Right kidney (tissue), 9 donors: ENCODE measurements at places on chromosomes 5 and 9.

- no peak for DNase-seq
These were observed 40.6 kb downstream of the USP20 start for GRCh38 chr9:129875687-129876395.

GRCh38 chr5:51034222-51034901 is 348.9 kb upstream of the ISL1 start:
- no peak for DNase-seq

- peak; percentile 35 for DNase-seq
These were observed 142.1 kb upstream of the ADAMTSL1 start for GRCh38 chr9:18331808-18332209.

GRCh38 chr9:4020038-4020754 is 279.7 kb downstream of the GLIS3 start:
- DNase-seq = no peak

DNA sequence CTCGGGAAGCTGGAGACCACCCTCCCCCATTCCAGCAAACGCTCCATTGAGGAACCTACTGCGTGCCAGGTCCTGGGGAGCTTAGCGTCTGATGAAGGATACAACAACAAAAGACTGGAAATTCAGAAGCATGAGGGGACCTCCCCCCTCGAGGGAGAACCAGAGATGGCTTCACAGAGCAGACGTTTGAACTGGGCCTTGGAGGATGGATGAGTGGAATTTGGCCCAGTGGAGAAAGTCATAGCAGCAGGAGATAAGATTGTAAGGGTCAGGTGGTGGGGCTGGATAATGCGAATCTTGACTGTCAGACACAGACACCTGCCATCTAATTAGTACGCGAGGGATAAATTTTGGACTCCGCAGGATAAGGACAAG is 1.2 kb upstream of the SLC25A51 start:
- no peak for DNase-seq

- DNase-seq = peak; percentile 16
These were observed 229.4 kb downstream of the DMAC1 start for GRCh38 chr9:7570107-7570720.

- no peak for DNase-seq
These were observed 53.6 kb downstream of the ARHGAP26 start for GRCh38 chr5:142823806-142824205.

DNA sequence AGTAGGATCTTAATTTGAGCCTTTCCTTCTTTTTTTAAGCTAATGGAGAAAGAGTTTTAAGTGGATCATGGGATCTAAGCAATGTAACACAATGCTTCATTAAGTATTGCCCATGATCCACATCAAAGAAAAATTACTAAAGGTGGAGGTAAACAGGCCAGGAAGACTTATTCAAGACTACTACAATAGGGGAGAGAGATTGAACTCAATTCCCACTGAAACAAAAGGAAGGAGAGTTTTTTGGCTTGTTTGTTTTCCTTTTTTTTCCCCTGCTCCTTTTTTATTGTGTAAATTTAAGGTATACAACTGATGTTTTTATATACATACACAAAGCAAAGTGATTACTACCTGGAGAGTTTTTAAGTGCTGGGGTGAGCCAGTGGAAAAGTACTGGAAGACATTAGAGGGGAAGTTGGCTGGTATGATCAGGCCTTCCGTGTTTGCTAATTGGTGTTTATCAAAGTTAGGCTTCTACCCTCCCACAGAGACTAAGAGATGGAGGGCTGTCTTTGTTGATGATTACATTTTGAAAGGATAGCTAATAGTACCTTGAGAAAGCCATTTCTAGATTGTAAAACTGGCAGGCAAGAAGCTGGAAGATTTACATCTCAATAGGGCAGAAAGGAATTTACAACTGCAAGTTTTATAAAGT is 262.7 kb downstream of the CHSY3 start:
- no peak for DNase-seq

DNA sequence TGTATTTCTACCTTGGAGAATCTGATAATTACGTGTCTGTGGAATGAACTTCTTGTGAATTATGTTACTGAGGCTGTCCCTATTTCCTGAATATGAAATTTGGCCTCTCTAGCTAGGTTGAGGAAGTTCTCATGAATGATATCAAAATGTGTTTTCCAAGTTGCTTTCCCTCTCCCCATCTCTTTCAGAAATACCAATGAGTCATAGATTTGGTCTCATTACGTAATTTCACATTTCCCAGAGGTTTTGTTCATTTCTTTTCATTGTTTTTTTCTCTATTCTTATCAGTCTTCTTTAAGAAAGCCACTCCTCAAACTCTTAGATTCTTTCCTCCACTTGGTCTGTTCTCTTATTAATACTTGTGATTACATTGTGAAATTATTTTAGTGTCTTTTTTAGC is 923.8 kb upstream of the CDH9 start:
- no peak for DNase-seq

- no peak for DNase-seq
These were observed 95.7 kb downstream of the ARL15 start for GRCh38 chr5:54214722-54215121.

GRCh38 chr5:117681431-117682254 is 1107.0 kb upstream of the SEMA6A start:
- no peak for DNase-seq

DNA sequence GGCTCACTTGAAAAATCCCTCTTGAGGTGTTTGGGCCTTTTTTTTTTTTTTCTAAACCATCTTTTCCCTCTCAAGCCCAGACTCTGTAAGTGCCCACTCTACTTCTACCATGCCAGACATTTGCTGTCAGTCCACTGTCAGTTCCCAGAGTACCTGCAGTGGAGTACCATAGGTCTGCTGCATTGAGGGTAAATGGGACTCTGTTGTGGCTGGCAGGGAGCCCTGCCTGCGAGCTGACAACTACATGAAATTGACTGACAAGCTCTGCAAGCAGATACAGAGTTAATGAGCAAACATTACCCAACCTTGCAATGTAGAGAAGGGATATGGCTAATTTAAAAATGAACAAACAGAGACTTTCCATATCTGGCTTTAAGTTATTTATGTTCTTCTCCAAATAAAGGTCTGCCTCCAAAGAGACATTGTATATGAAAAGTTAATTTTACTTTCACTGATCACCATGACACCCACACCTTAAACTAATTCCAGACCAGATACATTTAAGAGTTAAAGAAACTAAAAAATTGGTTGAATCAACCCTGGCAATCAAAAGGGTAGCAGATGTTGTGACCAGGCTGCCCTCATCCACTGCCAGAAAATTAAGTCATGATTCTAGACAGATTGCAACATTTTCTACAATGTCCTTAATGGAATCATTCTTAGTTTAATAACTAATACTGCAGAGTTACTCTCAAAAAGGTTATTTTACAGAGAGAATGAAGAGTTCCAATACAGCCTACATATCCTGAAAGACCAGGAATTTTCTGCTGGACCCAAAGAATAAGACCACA is 100.4 kb upstream of the PAM start:
- no peak for DNase-seq

- DNase-seq = no peak
These were observed 176.0 kb downstream of the FGF18 start for GRCh38 chr5:171595401-171595800.

DNA sequence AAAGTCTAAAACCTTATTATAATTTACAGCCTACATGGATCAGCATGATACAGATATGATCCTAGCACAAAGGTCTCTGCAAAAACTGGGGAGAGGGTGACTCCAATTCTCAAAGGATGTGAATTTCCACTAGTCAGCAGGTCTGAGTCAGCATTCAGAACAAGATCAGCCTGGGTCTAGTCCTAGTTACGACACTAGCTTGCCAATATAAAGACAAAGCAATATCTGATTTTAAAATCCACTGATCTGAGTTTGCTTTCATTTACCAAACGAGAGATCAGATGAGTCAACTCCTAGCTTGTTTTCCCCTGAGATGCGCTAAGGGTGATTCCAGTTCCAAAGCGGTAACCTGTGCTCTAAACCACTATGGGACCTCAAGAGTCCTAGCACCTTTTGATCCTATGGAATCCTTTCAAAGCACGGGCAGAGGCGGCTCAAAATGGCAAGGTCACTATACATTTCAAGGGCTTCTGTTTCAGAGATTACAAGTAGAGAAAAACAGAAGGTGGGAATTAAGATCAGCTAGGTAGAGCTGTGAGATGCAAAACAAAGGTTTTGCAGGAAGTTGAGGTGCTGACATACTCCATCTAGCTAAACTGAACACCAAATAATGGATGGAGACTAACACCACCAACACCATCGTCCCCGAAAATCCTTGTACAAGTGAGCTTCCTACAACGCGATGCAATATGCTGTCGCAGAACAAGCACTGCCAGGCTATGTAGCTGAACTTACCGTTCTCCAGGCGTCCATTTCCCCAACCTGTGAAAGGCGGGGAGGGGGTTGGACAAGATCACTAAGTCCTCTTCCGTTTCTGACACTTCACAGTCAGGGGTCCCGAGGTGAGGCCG is 906 bp downstream of the SLC25A51 start:
- DNase-seq = no peak

GRCh38 chr9:69876981-69877380 is 56.4 kb downstream of the CFAP95 start:
- DNase-seq = no peak

DNA sequence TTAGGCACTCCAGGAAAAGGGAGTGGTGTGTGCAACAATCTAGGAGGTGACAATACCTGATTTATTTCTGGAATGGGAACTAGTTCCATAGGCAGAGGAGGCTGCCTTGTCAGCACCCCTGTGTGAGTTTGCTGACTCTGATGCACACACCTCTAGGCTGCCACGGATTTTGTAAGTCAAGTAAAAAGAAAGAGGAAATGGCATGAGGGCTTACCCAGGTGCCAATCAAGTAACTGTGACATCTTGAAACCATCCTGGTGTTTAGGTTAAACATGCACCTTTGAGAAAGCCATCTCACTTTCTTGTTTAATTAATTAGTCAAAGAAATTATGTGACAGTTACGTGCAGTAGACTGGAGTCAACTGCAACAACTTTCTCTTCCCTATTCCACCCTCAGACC is 32.3 kb upstream of the FAM81B start:
- DNase-seq = no peak

- no peak for DNase-seq
These were observed 125.0 kb upstream of the LPCAT1 start for GRCh38 chr5:1648806-1649205.

DNA sequence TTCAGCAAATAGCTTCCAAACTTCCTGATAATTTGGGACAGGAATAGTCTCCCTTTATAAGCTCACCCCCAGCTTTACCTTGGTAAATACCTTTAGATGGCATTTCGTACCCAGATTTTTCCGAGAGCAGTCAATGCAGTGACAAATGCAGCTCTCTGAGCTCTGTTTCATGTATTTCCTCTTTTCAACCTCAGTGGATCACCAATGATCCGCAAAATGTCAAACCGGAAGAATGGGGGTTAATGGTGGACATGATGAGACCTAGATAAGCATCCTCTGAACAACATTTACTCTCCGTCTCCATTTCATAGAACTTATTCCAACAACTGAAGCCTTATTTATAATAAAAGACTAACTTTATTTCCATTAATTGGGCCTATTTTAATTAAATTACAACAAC is 227.3 kb downstream of the MCTP1 start:
- no peak for DNase-seq

GRCh38 chr9:87684627-87685219 is 41.2 kb upstream of the CTSL start:
- no peak for DNase-seq

DNA sequence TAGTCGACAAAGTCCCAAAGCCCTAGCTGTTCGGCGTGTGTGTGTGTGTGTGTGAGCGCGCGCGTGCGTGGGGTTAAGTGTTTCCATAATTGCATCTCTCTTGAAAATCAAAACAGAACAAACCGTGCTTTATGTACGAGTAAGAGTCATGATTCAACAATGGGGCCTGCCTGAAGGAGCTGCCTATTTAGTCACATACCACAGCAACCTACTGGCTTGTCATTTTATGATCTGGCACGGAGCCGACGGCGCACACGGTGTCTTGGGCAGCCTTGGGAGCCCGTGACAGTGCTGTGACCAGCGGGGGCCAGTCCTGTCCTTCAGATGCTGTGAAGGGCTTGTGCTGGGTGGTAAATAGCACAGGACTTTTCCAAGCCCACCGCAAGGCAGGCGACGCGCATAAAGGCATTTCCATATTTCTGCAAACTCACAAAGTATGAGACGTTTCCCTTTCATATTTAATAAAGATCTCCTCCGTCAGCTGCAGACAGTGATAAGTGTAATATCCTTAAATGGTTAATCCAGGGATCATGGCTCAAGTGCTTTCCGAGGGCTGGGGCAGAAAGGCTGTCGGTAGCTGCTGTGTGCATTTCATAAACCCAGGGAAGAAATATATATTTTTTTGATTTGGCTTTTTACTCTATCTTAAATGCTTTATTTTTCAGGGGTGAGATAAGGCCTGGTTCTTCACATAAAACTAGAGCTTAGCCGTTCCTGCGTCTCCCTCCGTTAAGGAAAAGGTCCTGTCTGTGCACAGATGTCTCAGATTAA is 270.2 kb upstream of the IRX1 start:
- DNase-seq = no peak

- no peak for DNase-seq
These were observed 35.8 kb downstream of the SEC61B start for GRCh38 chr9:99257723-99258389.

DNA sequence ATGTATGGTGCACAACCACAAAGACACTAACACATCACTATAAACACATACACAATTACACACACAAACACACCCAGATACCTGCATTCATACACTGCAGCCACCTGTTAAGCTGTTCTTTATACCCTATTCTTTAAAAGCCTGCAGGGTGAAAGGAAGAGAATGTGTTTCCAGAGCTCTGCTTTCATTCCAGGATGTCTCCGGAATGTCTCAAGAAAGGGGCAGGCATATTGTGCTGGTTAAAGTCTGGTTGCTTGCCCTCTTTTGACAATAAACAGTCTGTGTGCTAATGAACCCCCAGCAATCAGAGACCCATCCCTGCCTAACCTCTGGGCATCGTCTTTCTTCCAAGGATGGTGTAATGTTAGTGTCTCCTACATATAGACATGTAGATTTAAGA is 181.6 kb downstream of the EPB41L4A start:
- no peak for DNase-seq

GRCh38 chr9:111484572-111484894 is 350 bp upstream of the ECPAS start:
- no peak for DNase-seq

GRCh38 chr5:61951295-61951694 is 354.7 kb upstream of the KIF2A start:
- no peak for DNase-seq

GRCh38 chr5:61582205-61582820 is 250.3 kb downstream of the ZSWIM6 start:
- DNase-seq = no peak

GRCh38 chr5:177232358-177232757 is 71.2 kb downstream of the RAB24 start:
- no peak for DNase-seq

GRCh38 chr5:157670662-157671591 is at the start of gene C5orf52:
Gene C5orf52, plus strand, starts transcription at chr5:157671533. Its CDS starts 82 bp downstream, at chr5:157671615.
- peak; percentile 72 for DNase-seq

GRCh38 chr9:76629205-76629990 is 134.8 kb upstream of the PCA3 start:
- DNase-seq = no peak

DNA sequence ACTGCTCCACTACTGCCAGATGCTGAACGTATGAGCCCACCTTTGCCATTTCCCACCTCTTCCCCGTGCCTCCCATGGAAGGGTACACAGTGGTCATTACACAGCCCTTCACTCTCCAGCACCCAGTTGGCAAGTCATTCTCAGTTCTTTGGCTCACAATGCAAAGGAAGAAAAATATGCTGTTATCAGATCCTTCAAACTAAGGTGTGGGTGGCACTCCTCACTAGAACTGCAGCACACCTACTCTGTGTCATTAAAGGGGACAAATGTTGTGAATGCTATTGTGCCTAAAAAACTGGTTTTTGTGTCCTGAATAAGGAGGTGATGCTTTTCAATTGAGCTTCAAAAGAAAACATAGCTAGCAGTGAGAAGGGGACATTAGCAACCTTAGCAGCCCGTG is 183.1 kb upstream of the SNX2 start:
- DNase-seq = no peak
